ENCODE measurements at places on chromosomes 12 and 14.

GRCh38 chr12:49960474-49961110 is 1.1 kb upstream of the AQP5 start:
- DNase-seq = no peak

- DNase-seq = no peak
Observed at GRCh38 chr12:13307143-13307816, 110.8 kb downstream of the EMP1 start.

- no peak for DNase-seq
Observed at GRCh38 chr14:88166616-88167015, 156.5 kb downstream of the KCNK10 start.

GRCh38 chr14:90831821-90832220 is 15.6 kb upstream of the TTC7B start:
- DNase-seq = no peak

- DNase-seq = no peak
Observed at GRCh38 chr14:35628989-35629388, 95.0 kb downstream of the INSM2 start.

DNA sequence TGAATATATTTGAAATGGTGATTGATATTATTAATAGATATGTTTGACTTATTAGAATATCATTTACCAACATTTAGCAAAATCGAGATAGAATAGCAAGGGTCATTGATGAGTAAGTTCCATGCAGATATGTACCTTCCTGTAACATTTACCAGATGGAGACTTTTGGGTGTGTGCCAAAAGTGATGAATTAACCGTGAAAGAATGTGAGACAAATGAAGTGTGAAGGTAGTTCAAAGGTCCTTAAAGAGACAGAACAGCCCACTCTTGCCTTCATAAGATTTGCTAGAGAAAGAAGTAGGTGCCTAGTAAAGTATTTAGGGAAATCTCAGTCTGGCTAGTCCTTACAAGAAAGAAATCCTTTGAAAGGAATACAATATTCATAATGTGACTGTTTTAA is 45.5 kb downstream of the FGD4 start:
- peak; percentile 73 for DNase-seq

DNA sequence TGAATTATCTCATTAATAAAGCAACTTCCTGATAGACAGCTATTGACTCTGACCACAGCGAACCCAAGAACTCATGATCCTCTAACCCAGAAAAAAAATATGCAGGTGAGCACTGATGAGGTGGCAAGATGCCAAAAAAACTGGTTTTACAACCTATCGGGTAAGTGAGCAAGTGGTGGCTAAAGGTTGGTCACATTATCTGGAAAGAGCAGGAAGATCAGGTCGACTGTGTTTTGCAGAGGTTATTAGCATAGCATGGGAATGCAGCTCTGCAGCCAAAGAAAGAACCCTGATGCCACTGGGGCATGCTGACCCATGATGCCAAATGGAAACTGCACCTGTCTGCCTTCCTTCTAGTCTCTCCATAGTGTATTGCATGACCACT is 23.5 kb downstream of the BHLHE41 start:
- DNase-seq = no peak

All from SJCRH30 (cell line).